T-helper 1 cell (primary cell): ENCODE measurements at places on chromosomes 3 and 15.

DNA sequence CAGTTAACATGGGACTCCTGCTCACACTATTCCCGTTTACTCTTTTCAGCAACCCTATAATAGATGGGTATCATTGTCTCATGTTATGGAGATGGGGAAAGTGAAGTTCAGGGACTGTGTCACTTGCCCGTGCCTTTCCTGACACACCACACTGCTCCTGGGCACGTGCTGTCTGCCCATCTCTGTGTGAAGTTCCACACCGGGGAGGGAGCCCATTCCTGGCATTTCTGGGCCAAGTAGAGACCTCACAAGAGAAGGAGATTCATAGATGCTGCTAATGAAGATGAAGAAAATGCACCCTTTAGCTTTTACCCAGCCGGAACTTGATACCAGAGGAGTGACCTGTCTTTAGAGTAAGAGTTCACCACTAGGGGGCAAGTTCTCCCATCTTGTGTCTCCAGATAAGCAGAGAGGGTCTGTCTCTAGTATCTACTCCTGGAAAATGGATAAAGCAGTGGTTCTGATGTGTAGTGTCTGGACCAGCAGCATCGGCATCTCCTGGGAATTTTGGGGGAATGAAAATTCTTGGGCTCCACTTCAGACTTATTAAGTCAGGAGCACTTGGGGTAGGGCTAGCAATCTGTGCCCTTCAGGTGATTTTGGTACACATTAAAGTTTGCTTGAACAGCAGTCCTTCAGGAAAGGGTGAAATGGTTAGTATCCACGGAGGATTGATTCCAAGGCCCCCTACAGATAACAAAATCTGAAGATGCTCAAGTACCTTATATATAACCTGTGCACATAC lies 2.0 kb upstream of the TOPBP1 start:
- DNase-seq, result no peak

DNA sequence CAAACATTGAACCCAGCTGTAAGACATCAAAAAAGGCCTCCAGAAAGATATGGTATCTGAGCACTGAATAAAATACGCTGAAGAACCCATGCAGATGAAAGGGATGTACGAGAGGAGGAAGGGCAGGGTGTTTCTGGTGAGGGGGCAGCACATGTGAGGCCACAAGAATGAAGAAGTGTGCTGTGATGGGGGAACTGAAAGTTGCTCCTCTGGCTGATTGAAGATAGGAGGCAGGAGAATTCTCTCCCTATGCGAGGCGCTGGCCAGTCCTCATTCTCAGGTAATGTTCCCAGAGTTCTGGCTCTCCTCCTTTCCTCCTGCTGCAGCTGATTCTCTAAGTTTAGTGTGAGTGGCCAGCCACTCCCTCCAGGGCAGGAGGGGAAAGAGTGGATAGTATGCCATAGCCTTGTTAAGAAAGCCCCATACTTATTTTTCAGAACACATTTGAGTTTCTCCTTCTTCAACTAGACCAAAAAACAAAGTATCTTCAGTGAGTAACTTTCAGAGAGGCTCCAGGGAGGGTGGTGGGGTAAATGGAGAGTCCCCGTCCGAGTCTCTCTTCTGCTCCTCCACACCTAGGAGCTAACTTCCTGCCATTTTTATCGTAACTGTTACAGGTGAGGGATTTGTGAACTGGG lies 26.9 kb upstream of the MYO1E start:
- no peak for DNase-seq

DNA sequence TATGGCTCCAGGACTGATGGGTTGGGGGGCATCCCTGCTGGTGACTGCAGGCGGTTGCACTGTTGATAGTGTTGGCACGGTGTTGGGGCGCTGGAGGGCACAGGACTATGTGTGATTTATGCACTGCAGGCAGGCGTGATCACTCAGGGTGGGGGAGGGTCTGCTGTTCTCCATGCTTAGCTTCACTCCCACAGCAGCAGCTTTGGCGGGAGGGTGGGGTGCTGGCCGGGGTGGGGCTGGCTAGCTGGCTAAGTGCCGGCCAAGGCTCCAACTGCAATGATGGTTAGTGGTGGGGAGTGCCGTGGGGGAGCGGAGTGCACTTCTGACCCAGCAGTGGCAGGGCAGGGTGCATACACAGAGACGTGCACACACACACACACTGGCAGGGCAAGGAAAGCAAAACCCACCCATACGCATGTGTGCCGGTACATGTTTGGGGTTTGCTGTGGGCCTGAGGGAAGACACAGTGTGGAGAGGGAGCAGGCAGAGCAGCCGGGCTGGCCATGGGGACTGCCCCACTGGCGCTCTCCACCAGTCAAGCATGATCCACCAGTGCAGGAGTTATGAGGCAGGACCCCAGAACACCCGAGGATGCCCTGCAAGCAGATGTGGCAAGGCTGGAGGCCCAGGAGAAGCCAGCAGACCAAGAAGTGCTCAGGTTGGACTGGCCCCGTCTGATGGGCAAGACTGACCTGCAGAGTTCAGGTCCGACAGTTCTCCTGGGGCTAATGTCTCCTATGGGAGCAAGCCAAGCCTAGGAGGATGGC lies 16.5 kb upstream of the FGF7 start:
- DNase-seq, result no peak

DNA sequence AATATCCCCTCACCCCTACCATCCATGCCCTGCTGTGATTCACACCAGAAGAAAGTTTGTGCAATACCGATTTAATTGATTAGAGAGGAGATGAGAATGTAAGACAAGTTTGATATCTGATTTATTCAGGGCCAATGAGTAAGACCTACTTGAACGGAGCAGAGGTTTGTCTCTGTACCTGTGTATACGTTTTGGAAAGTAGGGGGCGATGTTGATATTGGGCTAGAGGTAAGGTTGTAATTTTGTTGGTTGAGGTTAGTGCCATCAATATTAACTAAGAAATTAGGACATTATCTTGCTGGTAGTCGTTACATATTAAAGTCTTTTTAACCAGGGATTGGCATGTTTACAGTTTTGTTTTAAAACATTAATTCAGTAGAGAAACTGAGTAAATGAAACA lies 20.5 kb downstream of the EAF2 start:
- peak; percentile 29 for DNase-seq

GRCh38 chr15:83077491-83078230 lies 10.6 kb upstream of the BTBD1 start:
- DNase-seq, result no peak

DNA sequence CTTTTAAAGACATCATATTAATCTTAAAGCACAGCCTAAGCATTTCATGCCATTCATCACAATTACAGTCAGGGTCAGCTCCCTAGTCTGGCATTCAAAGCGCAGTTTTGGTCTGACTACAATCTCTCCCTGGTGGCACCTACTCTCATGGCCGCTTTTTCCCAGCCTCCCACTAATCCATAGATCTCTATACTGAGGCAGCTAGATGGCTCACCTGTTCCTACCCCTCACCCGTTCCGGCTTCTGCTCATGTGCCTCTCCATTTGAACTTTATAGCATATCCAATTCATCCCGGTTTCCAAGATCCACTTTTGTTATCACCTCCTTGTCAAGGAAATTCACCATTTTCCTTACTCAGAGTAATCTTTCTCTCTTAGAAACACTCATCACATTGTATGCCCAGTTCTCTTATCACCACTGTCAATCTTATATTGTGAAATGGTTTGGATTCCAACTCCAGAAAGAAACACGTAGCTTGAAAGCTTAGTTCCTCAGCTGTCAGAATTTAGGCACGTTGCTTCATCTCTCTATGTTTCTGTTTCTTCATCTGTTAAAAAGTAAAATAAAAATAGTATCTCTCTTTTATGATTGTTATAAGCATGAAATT lies 220.0 kb upstream of the UBE2E2 start:
- no peak for DNase-seq

- DNase-seq, result no peak
Observed at GRCh38 chr3:79367803-79368202, 400.0 kb downstream of the ROBO1 start.

GRCh38 chr15:63020759-63021430 lies 21.7 kb upstream of the TPM1 start:
- no peak for DNase-seq
